ENCODE measurements at places on chromosomes 1 and 21.

DNA sequence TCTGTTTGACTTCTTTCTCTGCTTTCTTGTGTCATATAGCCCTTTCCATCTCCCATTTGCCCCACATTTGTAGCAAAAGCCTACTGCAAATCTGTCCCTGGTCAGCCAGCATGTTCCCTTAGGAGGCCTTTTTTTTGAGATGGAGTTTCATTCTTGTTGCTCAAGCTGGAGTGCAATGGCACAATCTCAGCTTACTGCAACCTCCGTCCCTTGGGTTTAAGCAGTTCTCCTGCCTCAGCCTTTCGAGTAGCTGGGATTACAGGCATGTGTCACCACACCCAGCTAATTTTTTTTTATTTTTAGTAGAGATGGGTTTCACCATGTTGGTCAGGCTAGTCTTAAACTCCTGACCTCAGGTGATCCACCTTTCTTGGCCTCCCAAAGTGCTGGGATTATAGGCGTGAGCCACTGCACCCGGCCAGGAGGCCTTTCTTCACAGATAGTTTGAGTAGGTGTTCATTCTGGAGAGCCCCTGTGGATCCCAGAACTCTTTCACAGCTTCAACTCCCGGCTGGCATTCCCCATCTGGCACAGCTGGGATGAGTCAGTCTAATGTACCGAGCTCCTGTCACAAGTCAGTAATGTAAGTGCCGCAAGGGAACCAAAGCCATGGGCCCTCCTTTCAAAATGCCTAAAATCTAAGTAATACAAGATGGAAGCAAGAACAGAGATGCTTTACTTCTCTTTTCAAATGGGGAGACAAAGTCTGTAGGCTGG, 9.4 kb upstream of the NHLH1 start:
- no peak for DNase-seq

DNA sequence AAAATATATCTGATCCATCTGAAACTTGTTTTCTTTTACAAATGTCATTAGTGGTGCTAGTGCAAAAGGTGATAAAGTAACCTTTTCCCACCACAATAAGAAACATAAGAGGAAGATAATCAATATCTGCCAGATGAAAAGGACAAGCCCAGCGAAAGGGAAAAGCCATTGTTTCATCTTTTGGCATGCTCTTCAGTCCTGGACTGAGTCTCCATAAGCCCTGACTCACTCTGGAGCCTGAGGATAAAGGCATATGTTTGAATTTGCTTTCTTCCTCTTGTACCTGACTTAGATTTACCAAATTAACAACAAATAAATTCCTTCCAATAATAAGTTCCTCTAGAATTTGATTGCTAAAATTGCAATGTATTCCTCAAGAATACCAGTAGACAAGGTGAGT, 13.6 kb downstream of the DNAJC11 start:
- DNase-seq, result no peak

DNA sequence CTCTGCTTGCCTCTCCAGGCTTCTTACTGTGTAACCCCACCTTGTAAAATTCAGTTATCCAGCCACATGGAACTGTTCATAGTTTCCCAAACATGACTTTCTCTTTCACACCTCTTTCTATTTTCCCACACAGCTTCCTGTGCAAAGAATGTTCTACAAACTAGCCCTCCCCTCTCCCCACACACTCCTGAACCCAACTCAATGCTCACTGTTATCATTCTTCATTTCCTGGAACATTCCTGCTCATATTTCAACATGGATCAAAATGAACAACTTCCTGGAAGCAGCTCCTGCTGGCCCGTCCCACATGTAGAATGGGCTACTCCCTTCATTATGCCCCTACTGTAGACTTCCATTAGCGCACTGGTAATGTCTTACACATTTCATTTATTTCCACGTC, 7.5 kb upstream of the HSD11B1 start:
- DNase-seq, result no peak

- no peak for DNase-seq
Observed at GRCh38 chr1:160326418-160326817, 16.6 kb downstream of the COPA start.

DNA sequence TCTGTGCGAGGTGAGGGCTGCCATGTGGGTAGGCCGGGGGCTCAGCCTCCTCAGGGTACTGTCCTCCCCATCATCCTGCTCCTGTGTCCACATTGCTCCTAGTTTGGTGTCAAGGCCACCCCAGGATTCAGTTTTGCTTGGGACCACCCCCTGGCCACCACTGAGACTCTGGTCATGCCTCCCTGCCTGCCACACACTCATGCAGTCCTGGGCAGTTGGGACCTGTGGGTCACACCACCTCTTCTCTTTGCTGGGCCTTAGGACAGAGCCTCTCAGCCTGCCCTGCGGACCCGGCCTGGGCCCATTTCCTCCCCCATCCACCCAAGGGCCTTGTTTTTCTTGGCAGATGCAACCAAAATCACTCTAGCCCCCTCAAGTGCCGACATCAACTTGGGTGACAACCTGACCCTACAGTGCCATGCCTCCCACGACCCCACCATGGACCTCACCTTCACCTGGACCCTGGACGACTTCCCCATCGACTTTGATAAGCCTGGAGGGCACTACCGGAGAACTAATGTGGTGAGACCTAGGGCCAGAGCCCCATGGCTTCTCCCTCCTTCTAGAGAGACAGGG, 19.4 kb downstream of the TMEM81 start:
- no peak for DNase-seq

DNA sequence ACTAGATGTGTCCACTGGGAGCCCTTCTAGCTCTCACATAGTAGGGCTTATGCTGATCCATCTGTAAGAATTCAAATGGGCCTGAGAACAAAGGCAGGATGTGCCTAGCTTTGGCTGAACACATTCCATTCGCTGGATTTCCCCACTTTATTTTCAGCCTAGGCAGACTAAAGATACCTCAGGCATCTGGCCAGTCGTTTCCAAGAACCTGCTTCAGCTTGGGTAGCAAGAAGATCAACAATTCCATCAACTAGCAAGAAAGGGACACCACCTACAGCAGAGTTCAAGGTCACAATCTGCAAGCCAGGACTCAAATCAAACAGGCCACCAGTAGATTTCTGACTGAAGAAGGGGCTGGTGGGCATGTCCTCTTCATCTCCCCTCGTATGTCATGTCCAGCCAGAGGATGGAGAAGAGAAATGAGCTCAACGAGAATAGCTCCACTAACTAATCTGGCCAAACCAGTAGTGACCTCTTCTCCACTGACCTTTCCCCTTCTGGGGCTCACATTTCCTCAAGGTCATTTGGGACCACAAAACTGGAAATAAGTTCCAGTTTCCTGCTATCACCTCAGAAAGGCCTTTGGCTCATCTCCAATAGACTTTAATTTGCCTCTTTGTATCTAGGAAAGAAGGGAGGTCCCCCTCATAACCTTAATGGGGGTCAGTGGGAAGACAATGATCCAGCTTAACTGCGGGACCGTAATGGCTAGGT, 14.2 kb downstream of the TXNIP start:
- no peak for DNase-seq

DNA sequence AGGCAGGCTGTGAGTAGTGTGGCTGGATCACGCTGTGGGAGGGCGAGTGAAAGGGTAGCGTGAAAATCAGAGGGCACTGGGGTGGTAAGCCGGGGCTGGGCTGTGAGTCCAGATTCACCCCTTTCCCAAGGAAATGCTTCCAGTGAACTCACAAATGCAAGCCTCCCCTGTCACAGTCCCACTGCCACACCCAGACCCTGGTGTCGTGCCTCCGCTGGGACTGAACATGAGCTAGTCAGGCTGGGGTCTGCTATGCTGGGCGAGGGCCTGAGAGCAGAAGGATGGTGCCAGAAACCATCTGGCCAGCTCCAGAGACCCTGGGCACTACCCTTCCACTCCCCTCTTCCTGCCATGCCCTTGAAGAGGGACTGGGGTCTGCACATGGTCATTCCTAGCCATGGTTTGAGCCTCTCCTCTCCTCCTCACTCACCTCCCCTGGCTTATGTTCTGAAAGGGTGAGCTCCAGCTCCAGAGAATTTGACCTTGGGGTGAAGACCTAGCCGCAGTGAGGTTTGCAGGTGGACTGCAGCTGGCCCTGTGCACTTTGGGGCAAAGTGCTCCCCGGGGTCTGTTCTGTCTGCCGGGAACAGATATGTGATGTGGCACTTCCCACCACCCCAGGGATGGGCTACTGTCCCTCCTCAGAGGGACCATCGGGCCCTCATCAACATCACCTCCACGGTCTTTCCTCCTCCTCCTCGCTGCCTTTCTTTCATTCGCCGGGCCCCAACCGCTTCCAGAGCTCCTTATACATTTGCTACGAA, 365.6 kb downstream of the RPS6KC1 start:
- DNase-seq, result no peak

GRCh38 chr21:17050156-17050555, 462.7 kb upstream of the CXADR start:
- DNase-seq, result no peak

DNA sequence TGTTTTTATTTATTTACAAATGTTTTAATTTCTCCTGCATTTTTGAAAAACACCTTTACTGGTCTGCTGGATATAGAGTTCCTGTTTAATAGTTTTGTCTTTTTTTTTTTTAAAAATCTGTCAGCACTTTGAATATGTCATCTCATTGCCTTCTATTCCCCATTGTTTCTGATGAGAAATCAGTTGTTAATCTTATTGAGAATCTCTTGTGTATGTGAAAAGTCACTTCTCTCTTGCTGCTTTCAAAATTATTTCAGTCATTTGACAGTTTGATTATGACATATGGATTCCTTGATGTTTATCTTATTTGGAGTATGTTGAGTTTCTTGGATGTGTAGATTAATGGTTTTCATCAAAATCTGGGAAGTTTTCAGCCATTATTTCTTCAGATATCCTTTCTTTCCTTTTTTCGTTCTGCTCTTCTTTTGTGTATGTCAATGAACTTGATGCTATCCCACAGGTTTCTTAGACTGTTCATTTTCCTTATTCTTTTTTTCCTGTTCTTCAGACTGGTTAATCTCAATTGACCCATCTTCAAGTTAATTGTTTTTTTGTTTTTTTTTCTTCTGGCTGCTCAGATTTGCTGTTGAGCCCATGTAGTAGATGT, 51.2 kb upstream of the CCDC190 start:
- no peak for DNase-seq

- no peak for DNase-seq
Observed at GRCh38 chr1:203327684-203328457, 22.6 kb downstream of the BTG2 start.

- DNase-seq, result no peak
Observed at GRCh38 chr1:245118806-245119205, 36.0 kb upstream of the KIF26B start.

DNA sequence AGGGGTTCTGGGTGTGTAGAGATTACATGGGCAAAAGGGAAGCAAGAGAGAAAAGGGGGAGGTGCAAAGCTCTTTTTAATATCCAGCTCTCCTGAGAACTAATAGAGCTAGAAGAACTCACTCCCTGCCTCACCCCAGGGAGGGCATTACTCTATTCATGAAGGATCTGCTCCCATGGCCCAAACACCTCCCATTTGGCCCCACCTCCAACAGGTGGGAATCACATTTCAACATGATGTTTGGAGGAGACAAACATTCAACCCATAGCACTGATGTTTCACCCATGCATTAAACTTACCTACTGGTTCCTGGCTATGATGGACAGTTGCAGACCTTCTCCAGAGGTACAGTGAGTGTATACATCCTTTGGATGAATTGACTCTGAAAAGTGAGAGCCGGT, 7.3 kb upstream of the JUN start:
- DNase-seq, result no peak

DNA sequence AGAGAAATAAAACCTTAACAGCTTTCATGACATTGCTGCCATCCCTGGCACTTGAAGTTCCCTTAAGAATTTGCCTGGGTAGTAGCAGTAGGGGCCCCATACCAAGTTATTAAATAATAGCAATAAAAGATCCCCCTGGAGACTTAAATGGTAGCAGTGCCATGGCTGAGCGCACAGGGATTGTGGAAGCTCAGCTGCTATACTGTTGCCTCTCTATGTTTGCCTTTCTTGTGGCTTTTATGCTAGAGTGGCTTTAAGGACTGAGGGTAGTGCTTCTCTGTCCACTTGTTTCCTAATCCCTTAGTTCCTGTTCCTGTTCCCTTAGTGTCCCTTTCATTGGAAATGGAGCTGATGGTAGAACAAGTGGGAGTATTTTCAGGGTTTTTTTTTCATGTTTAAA, 42.1 kb downstream of the NCF2 start:
- DNase-seq, result no peak

- no peak for DNase-seq
Observed at GRCh38 chr1:212007886-212008285, 27.5 kb downstream of the INTS7 start.

DNA sequence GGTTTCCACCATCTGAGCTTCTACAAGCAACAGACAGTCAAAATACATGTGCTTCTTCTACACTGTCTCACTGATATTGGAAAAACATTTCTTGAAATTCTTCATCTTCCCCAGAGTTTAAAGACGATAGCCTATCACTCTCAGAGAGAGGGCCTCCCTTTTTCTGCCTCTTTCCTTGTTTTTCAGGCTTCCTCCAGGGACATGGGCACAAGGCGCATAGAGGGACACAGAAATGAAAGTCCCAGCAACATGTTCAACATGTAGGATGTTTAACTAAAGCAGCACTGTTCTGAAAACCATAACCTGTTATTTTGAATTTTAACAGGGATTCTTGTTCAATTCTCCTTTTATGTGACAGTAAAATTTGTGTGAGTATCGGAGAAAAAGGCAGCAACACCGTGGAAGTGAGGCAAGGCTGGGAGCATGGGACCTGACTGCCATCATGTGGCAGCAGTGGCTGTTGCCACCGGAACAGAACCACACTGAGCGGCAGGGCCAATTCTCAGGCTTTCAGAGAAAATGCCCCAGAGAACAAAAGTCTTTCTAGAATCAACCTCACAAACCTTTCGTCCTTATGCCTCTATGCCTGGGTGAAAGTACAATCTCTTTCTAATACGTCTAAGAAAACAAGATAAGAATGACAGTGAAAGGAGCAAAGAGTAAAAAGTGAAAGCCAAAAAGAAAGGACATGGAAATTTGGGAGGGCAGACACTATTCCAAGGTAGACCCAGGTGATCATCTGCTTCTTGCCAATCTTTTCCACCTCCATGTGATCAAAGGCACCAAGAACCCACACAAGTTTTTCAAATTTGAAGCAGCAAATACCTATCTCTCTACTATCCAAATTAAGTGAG, 54.5 kb downstream of the PCNX2 start:
- DNase-seq, result peak; percentile 43

DNA sequence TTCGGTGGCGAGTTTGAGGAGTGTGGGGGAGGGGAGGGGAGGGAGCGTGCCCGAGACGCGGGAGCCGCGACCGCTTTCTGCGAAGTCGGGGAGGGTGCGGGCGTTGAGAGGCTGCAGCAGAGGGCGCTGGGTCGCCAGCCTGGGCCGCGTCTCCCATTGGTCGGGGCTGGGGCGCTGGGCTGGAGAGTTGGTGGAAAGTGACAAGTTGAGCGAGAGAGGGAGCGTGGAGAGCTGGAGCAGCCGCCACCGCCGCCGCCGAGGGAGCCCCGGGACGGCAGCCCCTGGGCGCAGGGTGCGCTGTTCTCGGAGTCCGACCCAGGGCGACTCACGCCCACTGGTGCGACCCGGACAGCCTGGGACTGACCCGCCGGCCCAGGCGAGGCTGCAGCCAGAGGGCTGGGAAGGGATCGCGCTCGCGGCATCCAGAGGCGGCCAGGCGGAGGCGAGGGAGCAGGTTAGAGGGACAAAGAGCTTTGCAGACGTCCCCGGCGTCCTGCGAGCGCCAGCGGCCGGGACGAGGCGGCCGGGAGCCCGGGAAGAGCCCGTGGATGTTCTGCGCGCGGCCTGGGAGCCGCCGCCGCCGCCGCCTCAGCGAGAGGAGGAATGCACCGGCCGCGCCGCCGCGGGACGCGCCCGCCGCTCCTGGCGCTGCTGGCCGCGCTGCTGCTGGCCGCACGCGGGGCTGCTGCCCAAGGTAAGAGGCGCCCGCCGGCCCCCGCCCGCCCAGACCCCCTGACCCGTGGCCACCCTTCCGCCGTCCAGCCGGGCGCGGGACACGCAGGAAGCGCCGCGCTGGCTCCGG, at the start of gene ROR1:
Gene ROR1 (plus strand): TSS at position 203 of the 802 bp plus-strand sequence.
- DNase-seq, result peak; percentile 66
